Right ventricle myocardium inferior (tissue), 1 donor: ENCODE measurements at places on chromosomes 7 and 10.
A peak's percentile ranks its signal among the peaks of the same experiment; 100 is the strongest.

DNA sequence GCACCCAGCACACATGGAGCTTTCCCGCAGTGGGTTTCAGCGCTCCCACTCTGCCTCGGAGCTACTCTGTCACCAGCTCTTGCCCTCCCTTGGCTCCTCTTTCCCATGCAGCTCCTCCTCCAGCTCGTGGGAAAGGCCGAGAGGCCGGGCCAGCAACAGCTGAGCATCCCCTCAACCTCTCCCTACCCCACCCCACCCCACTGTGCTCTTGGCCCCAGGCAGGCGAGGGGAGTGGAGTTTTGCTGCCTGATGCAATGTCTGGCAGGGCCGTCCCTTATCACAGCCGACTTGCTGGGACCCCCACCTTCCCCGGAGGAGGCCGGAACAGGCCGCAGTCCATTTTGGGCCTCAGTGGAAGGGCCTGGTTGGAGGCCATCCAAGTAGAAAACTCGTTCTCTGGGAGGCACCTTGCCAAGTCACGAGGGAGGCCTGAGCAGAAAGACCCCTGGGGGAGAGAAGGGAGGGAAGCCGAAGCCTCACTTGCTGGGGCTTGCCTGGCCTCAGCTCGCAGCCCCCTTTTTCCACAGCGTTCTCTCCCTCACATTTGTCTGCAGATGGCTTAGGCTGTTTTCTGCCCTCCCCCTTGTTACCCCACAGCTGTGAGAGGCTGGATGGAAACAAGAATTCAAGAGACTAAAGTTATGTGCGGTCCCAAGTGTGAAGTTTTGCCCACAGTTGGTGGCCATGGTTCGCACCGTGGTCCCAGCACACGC lies 35.3 kb downstream of the CHST3 start:
- DNase-seq = peak; percentile 91

- no peak for DNase-seq
These were observed 95.7 kb downstream of the DNAJB6 start for GRCh38 chr7:157432541-157432956.

- no peak for DNase-seq
These were observed 548.3 kb downstream of the SORCS3 start for GRCh38 chr10:105189463-105189800.

GRCh38 chr10:4199196-4199595 lies 414.2 kb upstream of the KLF6 start:
- DNase-seq = no peak

DNA sequence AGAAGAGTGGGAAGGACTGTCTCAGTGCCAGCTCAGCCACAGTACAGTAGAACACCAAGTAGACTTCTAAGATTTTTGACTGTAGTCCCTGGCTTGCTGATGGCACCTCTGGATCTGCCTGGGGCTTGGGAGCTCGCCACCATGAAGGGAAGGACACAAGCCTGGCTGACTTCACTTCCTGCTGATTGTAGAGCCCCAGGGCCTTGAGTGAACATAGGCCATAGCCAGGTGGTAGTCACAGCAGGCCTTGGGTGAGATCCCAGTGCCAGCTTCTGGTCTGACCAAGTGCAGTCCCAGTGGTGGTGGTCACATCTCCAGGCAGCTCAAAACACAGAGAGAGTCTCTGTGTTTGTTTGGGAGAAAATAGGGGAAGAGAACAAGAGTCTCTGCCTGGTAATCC lies 57.6 kb upstream of the HBP1 start:
- no peak for DNase-seq

GRCh38 chr7:154857240-154857639 lies 145.7 kb downstream of the PAXIP1 start:
- no peak for DNase-seq

- DNase-seq = no peak
These were observed 67.3 kb downstream of the MEST start for GRCh38 chr7:130559184-130559583.
